Brain microvascular endothelial cell (primary cell): ENCODE measurements at places on chromosomes 7 and 10.

DNA sequence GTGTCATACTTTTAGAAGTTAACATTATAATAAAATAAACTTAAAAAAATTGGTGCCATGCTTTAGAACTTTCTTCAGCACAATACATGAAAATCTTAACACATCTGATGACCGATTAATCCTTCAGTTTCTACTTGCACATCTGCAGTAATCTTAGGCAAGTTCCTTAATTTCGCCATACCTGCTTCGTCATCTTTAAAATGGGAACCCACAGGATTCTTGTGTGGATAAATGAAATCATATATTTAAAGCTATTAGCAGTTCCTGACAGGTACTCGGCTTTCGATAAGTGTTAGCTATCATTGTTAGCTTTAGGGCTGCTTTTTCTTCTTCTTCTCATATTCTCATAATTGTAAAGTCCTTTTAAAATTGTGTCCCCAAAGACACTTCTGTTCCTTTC lies 907 bp upstream of the VPS50 start:
- DNase-seq = no peak

- DNase-seq = peak; percentile 61
Measured at GRCh38 chr7:22782616-22783232, 39.9 kb downstream of the TOMM7 start.

DNA sequence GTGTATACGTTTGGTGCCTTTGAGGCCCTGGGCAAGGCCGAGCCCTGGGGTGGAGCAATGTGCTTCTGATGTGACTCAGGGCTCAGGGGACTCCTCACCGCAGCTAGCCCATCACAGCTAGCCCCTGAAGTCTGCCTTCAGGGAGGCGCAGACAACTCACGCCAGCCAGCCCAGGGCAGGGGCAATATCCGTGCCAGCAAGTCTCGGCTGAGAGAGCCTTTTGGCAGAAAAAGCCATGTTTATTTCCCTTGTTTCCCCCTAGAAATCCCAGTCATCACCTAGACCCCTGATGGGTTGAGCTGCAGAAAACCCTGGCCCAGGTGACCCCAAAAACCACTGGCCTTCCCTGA lies 90.4 kb downstream of the CHST15 start:
- DNase-seq = no peak

DNA sequence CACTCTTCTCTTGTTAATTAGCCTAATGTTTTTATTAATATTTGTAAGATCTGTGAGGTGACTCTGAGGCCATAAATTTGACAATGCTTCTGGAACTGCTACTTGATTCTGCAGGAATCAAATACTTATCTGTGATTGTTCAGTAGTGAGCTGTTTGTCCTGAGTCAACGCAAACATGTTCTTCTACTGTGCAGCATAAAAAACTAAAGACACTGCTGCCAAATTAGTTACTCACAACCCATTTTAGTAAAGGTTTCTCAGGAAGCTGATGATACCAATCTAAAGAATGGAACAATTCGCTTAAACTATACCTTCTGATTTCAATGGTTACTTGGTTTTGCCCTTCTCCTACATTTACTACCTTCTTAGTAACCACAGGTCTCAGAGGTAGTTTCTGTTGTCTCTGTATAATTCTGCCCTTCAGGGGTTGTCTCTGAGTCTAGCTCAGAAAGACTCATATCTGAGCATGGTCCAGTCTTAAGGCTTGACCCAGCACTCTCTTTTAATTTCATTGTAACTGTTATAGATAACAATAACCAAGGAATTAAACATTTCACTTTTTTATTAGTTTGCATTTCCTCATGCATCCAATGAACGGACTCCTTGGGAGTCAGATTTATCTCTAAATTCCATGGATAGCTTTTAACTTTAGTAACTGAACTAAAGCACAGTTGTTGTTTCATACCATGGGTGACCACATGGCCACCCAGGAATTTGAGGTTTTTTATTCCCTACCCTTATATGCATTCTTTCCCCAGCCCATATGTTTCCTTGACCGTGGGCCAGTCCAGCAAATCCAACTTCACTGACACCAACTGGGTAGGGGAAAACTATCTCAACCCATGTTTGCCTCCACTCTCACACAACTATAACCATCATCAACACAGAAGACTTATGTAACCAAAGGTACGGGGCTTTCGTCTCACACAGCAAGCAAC lies 309.5 kb upstream of the TEX47 start:
- no peak for DNase-seq
